ELR (cell line): ENCODE measurements at places on chromosomes 2 and 18.

DNA sequence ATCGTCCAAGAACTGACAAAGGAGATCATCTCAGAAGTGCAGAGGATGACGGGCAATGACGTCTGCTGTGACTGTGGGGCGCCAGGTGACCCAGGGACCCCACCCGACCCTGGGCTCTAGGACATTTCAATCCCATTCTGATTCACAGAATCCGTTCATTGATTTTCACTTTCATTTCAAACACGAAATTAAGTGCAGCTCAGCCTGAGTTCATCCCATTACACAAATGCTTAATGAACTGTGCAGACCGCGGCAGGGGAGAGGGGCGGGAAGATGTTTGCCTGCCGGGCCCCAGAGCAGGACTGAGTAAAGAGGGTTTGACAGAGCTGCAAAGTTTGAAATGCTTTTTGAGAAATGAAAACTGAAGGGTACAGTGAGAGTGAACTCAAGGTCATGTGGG, 67.1 kb downstream of the ITGB1BP1 start:
- DNase-seq, result no peak

GRCh38 chr2:6580982-6581381, 284.7 kb downstream of the CMPK2 start:
- DNase-seq, result peak; percentile 84

- no peak for DNase-seq
Observed at GRCh38 chr2:85663594-85664565, 4.1 kb downstream of the SFTPB start.

- peak; percentile 58 for DNase-seq
Observed at GRCh38 chr2:158024288-158024898, 77.3 kb upstream of the UPP2 start.

DNA sequence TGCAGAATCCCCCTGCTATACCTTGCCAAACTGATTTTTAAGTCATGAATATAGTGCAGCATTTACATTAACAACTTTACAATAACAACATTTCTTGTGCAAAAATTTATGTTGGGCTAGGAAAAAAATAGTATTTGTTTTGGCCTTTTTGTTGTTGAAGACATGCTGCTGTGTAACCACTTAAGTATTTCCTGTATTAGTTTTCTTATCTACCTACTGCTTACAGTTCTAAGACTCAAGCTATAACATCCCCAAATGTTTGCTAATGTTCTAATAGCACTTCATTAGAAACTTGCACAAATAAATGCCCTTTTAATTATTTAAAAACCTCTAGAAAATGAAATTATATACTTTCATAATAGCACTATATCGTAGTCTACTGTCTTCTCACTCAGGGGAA, 154.3 kb upstream of the DOCK10 start:
- peak; percentile 32 for DNase-seq

DNA sequence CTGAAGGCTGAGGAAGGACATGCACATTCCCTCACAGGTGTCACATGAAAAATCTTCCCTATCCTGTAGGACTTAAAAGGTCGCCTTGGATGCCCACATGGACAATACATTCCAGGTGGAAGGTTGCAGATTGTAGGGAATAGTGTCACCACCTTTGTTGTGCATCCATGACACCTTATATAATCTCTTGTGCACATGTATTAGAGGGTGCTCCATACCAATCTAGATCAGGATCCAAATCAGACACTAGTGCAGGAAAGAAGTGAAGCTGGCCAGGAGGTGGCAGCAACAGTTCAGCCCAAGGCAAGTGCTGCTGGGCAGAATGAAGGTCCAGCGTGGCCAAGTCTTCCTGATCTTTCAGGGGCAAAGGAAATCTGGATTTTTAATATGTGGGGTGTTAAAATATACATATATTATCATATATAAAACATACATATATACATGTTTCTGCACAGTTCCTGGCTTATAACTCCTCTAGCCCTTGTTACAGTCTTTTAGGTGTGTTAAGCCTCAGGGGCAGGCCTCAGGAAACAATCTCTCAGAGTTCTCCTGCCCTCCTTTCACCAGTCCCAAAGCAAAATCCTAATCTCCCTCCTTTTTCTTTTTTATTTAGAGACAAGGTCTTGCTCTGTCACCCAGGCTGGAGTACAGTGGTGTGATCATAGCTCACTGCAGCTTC, 16.6 kb downstream of the NIF3L1 start:
- peak; percentile 79 for DNase-seq

DNA sequence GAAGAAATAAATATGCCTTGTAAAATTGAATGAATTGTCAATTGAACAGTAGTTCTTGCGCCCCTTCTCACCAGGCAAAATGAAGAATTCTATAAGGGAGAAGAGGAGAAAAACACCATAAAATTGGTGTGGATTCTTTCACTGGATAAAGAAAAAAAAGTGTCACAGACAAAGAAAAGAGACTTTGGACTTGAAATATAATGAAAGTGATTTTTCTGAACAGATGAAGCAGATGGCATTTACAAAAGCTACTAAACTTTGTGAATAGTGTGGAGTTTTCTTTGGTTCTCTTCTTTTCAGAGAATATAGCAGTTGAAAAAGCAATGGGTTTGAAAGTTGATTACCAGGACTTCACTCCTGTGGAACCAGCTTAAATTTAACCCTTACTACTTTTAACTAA, 945.7 kb downstream of the DSC3 start:
- no peak for DNase-seq

DNA sequence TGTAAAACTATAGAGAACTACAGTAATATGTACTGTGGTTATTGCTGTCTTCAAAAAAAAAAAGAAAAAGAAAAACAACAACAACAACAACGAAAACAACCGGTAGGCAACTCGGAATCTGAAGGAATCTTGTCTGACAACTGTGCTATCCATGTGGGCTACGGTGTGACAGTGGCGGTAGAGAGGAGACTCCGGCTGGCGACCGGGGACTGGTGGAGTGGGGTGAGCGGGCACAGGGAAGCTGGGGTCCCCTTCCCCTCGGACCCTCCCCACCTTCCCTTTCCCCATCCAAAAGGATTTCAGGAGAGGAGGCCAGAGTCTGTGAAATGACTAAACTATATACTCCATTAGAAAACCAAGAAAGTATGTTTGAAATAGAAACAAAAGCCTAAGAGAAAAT, 22.9 kb downstream of the IGFBP5 start:
- DNase-seq, result no peak

DNA sequence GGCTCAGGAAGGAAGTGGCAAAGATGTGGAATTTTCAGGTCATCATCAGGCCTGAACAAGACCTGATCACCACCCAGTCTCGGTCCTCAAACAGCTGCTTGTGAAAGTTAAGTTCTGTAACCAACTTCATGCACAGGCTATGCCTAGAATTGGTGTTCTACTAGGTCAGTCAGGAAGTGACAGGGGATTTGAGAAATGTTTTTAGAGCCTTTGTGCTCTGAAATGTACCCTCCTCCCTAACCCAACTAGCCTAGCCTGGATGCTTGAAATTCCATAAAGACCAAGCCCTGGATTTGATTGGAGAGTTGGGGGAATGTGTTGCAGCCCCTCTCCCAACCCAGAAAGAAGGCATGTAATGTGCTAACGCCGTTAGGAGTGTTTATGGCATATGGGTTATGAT, 63.3 kb downstream of the TGOLN2 start:
- no peak for DNase-seq

DNA sequence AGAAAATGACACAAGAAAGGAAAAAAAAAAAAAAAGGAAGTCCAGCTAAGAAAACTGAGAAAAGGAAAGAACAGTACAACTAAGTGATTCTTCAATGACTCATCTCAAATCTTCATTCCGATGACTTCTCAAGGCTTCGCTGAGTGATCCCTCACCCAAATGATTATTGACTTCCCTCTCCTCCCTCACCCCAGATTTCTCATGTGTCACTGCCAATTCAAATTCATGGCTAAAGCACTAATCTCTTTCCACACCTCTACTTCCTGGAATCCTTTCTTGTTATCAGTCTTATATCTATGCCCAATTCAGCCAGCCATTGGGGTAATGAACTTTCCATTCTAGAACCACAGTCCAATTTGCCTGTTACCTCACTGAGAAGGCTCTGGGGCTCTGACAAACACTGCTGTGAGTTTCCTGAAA, 7.2 kb upstream of the ABCB11 start:
- DNase-seq, result peak; percentile 78

GRCh38 chr2:203909261-203909967, 27.1 kb upstream of the ICOS start:
- DNase-seq, result peak; percentile 76

- no peak for DNase-seq
Observed at GRCh38 chr2:65031341-65032018, 24.7 kb upstream of the CEP68 start.

- peak; percentile 18 for DNase-seq
Observed at GRCh38 chr2:166090908-166091307, 36.9 kb downstream of the SCN1A start.

GRCh38 chr2:187124529-187124928, 275.6 kb upstream of the ZSWIM2 start:
- no peak for DNase-seq

- no peak for DNase-seq
Observed at GRCh38 chr2:80506563-80506962, 202.0 kb upstream of the LRRTM1 start.

- DNase-seq, result no peak
Observed at GRCh38 chr18:6633310-6633709, 96.2 kb upstream of the ARHGAP28 start.

DNA sequence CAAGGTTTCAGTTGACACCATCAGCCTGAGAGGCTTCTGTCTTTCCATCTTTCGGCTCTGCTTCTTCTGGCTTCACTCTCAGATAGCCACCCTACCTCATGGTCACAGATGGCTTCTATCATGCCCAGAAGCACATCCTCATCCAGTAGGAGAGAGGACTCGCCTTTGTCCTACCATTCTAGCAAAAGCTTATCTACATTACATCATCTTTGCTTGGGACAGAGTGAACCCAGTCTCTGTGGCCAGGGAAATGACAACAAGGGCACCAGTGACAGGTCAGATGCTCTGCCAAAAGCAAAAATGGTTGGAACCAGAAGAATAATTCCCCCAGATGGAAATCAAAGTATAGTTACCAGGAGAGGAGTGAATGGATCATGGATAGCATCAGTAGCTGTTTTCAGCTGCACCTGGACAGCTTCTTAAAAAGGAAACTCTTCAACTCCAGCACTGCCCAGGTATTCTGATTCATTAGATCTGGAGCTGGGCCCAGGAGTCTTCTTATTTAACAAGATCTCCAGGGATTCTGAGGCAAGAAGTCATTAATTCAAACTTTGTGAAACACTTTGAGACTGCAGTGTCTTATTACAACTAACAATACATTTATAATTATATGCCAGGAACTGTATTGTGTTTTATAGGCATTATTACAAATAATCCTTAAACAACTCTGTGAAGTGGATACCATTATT, 257.7 kb upstream of the UBE2E3 start:
- DNase-seq, result no peak

DNA sequence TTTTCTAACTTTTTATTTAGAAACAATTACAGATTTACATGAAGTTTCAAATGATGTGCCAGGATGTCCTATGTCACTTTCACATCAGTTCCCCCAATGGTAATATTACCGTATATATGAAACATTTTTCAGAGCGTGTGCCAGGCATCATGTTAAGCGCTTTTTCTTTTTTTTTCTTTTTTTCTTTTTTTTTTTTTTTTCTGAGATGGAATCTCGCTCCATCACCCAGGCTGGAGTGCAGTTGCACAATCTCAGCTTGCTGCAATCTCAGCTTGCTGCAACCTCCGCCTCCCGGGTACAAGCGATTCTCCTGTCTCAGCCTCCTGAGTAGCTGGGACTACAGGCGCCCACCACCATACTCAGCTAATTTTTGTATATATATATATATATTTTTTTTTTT, 5.6 kb upstream of the PPP4R1 start:
- peak; percentile 32 for DNase-seq

DNA sequence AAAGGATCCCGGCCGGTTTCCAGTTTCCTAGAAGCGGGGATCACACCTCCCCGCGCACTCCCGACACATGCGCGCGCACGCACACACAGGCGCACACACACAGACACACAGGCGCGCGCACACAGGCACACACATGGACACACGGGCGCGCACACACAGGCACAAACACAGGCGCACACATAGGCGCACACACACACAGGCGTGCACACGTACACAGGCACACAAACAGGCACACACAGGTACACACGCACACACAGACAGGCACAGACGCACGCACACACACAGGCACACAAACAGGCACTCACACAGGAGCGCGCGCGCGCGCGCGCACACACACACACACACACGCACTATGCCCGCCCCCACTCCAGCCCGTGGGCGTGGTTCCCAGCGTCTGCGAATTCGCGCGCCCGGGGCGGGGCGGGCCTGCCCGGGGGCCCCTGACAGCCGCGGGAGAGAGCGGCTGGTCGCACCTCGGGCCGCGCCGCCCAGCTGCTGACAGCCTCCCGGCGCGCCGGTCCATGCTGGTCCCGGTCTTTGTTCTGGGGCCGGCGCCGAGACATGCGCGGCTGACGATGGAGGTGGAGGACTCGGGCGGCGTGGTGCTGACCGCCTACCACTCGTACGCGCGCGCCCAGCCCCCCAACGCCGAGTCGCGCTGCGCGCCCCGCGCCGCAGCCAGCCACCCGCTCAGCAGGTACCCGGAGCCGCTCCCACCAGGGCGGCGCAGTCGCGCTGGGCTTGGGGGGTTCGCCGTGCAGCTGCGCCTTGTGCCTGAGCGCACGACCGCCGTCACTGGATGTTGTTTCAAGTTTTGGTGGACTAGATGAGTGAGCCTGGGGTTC, at the start of gene ARHGAP28:
Gene ARHGAP28 (plus strand): TSS at position 470 of the 845 bp plus-strand sequence. CDS start 106 bp downstream, at position 576.
- DNase-seq, result peak; percentile 55

DNA sequence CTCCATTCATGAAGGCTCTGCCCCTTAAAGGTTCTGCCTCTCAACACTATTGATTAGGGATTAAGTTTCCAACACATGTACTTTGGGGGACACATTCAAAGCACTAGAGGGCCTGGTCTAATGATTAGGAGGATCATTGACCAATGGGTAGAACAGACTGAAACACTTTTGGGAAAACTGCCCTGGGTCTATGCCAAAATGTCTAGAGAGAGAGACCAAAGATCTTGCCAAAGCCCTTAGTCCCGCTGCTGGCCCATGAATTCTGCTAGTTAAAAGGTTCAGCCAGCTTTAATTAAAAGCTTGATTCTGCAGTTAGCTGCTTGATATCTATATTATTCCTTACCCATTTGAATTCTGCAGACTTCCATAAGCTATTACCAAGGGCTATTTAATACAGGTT, 613.2 kb downstream of the SLC4A3 start:
- no peak for DNase-seq

DNA sequence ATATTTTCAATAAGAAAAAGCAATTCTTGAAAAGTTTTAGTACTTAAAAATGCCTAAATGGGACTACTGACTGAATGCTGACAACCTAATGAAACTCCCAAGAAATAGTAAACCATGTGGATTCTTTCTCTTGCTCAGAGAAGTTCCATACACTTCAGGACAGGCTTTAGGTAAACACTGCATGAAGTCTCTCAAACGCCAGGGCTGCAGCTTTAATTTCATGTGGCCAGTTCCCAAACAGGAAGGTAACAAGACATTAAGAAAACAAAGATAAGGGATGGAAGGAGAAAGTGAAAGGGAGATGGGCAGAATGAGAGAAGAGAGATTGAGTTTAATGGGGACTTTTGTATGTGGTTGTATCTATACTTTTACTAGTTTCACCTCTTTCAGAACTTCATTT, 734.7 kb upstream of the PKDCC start:
- no peak for DNase-seq

GRCh38 chr2:16063955-16064633, 123.7 kb downstream of the MYCN start:
- DNase-seq, result no peak

GRCh38 chr2:137775529-137775928, 188.7 kb upstream of the HNMT start:
- no peak for DNase-seq
